ENCODE measurements at places on chromosomes 11 and 22. TPM values are rescaled to one million over a fixed set of nuclear protein-coding genes. Genes with fewer than 3 reads are reported as not detected.

- peak; percentile 33 for DNase-seq
These were observed 11.4 kb upstream of the BARX2 start for GRCh38 chr11:129364143-129364654.

DNA sequence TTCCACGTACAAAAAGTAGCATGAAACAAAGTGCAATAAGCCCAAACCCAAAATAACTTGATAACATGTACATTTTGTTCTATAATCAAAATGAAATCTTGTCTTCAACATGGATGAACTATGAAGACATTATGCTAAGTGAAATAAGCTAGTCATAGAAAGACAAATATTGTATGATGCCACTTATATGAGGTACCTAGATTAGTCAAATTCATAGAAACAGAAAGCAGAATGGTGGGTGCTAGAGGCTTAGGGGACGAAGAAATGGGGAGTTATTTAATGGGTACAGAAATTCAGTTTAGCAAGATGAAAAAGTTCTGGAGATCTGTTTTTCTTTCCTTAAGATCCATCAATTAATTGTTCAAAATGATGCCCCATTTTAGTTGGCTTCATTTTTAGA, 7.5 kb downstream of the PGM2L1 start:
- no peak for DNase-seq

- DNase-seq, result no peak
These were observed 49.9 kb upstream of the PAX6 start for GRCh38 chr11:31861011-31861410.

DNA sequence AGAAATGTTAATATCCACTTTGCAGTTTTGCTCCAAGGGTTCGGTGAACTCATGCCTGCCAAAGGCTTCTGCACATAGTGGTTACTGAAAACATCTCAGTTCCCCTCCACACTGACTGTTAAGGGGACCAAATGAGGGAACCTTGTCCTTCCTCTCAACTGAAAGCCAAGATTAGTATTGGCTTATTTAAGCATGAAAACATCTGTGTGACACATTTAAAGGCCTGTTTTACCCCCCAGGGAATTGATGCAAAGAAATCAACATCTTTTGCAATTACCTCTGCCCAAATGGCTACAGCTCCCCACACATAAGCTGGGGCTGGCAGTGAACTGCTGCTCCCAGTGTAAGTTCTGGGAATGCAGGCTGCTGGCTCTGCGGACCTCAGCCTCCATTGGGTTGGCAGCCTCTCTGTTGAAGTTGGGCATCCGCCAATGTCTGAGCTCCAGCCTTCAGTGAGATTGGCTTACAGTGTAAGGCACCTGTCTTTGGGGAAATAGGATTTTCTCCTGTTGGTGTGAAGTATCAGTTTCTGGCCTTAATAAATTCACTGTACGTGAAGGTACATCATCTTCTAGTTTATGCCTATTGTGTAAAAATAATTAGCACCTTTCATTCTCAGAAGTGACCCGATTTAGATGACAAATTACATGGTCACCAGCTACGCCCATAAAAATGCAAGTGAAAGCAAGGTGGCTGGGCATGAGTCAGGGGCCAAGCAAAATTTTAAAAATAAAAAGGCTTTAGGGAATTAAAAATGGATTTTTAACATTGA, 213.4 kb upstream of the SYN3 start:
- no peak for DNase-seq

DNA sequence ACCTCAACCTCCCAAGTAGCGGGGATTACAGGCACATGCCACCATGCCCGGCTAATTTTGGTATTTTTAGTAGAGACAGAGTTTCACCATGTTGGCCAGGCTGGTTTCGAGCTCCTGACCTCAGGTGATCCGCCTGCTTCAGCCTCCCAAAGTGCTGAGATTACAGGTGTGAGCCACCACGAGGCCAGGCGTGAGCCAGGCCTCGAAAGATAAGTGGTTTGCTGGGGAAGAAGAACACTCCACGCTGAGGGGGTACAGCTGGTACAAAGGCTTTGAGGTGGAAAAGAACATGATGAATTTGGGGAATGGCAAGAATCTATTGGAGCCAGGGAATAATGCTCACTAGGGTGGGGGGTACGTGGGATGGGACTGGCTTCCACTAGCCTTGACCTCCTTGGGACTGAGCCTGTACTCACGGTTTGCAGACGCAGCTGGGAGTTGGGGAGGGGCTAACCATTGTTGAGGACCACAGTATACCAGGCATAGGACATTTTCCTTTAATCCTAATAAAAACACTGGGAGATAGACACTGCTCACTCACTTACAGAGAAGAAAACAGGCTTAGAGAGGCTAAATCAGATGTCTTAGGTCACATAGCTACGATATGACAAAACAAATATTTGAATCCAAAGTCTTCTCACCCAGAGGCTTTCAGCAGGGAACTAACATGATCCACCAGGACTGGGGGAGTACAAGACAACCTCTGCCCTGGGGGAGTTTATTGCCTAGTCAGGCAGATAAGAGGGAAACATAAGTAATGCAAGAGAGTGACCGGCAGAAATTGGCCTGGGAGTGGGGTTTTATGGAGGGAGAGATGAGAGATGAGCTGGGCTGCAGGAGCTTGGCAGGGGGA, 4.9 kb downstream of the SLCO2B1 start:
- DNase-seq, result no peak

- DNase-seq, result no peak
These were observed 39.8 kb downstream of the IL18BP start for GRCh38 chr11:72038491-72038890.

Gene PATE2
- not detected for total RNA-seq

Gene OR8G5
- total RNA-seq, result not detected
